ENCODE measurements at places on chromosomes 16 and 17. TPM values are rescaled to one million over a fixed set of nuclear protein-coding genes. Genes with fewer than 3 reads are reported as not detected.

GRCh38 chr16:78209951-78210661 lies 110.7 kb downstream of the WWOX start:
- peak; percentile 57 for DNase-seq

- DNase-seq, result no peak
Measured at GRCh38 chr16:69932228-69932627, 18.9 kb upstream of the CLEC18A start.

DNA sequence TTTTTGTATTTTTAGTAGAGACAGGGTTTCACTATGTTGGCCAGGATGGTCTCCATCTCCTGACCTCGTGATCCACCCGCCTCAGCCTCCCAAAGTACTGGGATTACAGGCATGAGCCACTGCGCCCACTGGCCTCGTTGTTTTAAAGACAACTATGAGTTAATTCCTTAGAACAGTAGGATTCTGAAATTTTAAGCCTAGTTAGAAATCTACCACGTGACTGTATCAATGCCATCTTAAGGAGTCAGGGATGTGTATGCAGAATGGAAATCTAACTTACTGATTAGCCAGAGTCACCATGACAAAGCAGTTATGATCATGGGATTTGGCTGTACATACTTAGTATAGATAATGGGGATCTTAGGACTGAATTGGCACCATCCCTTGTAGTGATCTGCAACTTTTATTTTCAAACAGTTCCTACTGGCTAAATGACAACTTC lies 2.8 kb downstream of the CEP20 start:
- no peak for DNase-seq

- DNase-seq, result peak; percentile 18
Measured at GRCh38 chr17:49779739-49780231, 8.7 kb upstream of the KAT7 start.

DNA sequence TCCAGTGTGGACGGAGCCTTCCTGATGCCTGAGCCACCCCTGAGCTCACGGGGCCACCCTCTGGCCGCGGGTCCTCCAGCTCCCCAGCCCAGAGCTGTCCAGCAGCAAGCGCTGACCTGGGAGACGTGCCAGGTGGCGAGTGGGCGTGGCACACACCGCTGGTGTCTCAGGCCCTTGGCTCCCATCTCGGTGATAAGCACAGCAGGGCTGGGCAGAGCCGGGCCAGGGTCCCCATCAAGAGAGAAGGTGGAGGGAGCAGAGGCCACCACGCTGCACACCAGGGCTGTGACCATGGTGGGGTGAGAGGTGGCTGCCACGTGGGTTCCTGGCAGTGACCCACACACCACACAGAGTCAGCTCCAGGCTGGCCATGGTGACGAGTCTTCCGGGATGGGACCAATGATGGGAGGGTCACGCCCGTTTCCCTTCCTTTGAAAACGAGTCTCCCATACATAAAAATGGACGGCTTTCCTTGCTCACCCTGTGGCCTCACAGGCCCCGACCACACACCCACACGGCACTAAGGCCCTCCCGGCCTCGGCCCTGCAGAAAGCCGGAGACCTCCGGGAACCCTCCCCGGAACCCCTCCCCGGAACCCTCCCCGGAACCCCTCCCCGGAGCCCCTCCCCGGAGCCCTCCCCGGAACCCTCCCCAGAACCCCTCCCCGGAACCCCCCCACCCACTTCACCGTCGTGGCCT lies 16.8 kb downstream of the UTS2R start:
- no peak for DNase-seq

DNA sequence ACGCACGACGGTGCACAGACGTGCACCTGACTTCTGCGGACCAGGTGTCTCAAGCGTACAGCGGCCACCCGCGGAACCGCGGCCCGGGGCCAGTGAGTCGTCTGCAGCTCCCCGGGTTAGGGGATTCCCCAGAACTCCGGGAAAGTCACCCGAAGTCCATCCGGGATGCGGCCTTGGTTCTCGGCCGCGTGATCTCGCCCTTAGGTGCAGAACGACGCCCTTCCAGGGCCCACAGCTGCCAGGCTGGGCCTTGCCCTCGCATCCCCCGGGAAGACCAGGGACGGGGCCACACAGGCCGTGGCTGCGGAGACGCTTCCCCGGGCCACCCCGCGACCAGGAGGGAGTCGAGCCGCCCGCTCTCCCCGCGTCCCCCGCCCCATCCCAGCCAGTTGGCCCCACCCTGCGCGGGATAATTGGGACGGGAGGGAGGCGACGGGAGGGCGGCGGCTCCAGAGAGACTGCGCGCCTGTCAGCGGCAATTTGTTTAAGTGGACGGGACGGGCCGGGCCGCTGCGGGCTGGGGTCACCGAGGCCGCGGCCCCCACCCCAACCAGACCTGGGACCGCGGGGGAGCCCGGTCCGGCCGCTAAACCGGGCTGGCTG lies 3.6 kb upstream of the TBX2 start:
- no peak for DNase-seq

- peak; percentile 99 for DNase-seq
Measured at GRCh38 chr16:68257906-68258800, 6.2 kb upstream of the SLC7A6 start.

GRCh38 chr17:70989280-70989679 lies 819.9 kb downstream of the KCNJ2 start:
- no peak for DNase-seq

- DNase-seq, result no peak
Measured at GRCh38 chr17:9356488-9356911, 219.1 kb downstream of the STX8 start.

DNA sequence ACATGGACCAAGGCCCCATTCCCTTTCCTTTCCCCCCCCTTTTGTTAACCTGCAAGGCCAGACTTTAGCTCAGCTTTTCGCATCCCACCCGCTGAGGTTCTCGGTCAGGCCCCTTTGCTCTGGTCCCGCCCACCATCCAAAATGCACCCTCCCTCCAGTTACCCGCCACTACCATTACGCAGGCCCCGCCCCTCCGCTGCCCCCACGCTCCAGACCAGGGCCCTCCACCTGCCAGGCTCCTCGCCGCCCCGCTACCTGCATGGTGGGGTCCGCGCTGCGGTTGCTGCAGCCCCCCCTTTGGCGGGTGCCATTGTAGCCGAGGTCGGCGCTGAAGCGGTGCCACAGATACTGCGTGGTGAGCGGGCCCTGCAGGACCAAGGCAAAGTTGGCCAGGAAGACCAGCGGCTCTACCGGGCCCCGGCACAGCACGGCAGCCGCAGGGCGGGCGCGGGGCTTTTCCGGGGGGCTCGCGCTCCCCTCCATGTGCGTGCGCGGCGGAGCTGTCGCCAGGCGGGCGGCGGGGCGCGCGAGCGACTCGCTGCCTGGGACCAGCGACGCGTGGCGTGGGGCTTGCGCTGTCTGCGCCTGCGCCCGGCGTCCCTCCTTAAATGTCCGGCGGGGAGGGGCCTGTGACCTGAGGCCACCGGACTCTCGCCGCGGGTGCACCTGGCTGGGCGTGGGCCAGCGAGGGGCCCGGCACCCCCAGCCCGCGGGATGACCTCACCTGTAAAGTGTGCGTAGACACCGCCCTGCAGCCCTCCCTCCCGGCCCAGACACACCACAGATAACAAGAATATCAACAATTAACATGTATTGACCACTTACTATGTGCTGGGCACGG lies at the start of gene SLC46A1:
SLC46A1 (minus strand) TSS at position 581 of the 841 bp plus-strand sequence; CDS start at position 483, 98 bp downstream.
- no peak for DNase-seq

DNA sequence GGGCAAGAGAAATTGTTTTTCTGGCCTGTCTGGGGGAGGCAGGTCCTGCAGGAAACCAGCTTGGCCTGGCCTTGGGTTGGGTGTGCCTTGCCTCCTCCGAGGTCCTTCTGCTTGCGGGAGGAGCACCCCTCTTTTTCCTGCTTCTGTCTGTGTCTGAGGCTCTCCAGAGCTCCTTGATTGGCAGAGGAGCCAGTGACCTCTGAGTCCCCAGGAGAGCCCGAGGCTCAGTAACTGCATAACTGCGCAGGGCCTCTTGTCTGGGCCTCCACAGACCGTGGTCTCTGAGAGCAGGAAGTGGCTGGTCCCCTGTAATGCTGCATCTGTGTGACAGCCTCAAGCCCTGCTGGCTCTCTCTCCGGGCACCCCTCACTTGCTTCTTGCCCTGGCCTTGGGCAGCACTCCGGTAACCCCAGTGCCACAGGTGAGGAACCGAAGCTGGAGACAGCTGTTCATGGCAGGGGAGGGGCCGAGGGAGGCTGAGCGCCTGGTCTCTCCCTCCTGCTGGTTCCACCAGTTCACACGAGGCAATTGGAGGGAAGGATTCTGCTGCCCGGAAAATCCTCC lies 1.6 kb downstream of the CAPN15 start:
- no peak for DNase-seq

GRCh38 chr17:55546991-55547664 lies 35.9 kb upstream of the SMIM36 start:
- no peak for DNase-seq

DNA sequence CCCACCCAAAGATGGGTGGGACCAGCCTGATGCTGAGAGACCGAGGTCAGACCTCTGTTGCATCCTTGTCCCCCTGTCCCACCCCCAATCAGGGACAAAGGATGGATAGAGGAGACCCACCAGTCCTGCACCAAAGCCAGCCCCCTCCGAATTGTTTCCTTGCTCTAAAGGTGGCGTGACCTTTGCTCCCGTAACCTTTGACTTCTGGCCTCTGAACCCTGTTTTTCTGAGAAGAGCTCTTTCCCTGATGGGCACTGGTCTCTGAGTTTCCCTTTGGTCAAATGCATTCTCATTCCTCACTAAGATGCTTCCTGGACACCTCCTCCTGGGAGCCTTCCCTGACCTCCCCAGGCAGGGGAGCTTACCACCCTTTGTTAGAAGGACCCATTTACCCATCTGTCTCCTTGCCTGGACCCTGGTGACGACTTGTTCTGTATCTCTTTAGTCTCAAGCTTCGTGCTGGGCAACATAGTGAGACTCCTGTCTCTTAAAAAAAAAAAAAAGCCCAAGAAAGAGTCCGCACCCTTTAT lies 5.3 kb upstream of the NEUROD2 start:
- no peak for DNase-seq

- no peak for DNase-seq
Measured at GRCh38 chr17:11554042-11554441, 44.2 kb upstream of the DNAH9 start.

GRCh38 chr16:64450177-64450576 lies 671.7 kb downstream of the CDH11 start:
- DNase-seq, result no peak

DNA sequence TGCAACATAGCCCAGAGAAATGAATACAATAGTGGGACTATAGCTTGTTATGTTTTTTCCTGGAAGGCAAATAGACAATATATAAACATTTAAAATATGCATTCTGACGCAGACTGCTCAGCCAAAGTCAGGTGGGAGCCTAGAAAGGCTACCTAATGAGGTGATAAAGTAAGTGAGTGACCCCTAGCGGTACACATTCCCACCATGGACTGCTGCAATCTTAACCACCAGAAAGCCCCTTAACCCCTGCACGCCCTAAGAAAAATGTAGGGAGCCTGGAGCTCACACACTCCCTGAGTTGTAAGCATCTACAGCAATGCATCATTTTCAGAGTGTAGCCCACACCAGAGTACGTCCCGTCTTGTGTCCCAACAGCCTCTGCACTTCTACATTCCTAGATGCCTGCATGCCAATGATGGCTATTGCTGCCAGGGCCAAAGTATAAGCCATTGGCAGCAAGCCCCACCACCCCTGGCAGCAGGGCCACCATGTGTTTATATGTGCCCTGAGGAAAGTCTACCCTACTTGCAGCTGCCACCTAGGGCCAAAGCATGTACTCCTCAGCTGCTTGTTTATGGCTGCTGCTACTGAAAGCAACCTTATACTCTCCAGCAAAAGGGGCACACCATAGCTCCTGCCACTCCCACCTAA lies 127.6 kb downstream of the KIF2B start:
- no peak for DNase-seq

DNA sequence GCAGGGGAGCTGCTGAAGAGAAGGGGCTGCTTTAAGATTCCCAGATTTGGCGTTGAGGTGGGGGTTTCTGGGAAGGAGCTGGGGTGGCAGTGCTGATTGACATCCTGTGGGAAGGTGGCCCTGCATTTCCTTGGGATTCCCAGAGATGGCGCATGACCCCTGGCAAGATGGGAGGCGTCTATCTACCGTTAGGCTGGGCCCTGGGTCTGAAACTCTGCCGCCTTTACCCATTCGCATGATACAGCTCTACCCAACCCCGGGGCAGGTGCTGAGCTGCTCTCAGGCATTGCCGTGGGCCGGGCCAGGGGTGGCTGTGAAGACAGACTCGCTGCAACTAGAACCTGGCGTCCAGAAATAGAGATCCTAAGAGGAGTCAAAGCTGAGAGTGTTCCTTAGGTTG lies 9.9 kb upstream of the MVD start:
- no peak for DNase-seq

DNA sequence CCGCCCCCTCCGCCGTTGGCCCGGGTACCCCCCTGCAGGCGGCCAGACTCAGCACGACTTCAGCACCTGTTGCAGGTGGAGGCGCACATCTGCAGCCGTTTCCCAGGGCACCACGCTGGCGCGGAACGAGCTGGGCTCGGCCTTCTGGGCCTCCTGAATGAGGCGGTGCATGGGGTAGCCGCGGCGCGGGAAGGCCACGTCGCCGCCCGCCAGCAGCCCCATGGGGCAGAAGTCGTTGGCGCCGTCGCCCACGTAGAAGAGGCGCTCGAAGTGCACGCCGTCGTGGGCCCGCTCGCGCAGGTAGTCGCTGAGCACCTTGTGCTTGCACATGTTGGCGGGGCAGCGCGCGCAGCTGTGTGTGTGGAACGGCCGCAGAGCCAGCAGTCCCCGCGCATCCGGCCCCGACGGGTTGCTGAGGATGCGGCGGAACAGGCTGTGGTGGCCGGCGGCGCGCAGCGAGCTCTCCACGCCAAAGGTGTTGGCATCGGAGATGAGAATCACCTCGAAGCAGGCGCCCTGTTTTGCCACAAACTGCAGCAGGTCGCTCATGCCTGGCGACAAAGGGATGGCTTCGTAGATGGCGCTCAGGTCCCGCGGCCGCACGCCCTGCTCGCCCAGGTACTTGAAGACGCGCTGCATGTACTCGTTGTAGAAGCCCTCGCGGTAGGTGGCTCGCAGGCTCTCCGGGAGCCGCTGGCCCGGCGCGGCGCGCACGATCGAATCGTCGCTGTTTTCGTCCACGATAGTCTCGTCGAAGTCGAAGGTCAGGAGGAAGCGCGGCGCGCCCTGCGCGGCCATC lies 6.2 kb downstream of the PHOSPHO1 start:
- DNase-seq, result no peak

DNA sequence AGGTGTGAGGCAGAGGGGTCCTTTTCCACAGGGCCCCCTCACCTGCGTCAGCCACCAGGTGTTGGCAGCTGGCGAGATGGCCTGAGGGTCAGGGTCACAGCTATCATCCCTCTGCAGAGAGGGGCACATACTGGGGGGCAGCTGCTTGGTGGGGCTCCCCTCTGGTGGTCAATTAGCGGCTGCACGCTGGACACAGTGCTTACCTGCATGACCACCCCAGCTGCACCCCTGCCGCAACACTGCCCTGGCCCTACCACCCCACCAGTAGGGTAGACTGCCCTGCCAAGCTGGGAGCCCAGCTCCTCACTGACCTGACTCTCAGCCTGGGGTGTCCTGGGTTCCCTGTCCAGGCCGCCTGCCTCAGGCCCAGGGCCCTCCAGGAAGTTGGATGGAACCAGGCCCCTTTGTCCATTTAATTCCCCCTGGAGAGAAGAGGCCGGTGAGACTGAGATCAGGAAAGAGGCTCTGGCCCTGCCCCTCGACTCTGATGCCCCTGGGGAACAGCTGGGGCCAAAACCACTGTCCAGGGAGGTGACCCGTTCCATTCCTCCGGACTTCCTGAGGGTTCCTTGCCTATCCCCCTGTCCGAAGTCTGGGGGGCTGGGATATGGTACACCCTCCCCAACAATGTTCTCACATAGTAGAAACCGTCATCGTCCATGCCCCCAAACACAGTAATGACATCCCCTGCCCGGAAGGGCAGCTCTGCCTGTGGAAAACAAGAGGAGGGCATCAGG lies 23.7 kb downstream of the TSPOAP1 start:
- no peak for DNase-seq

Gene ANKFN1
- not detected for total RNA-seq

Gene EME1
- total RNA-seq, result 2.7 TPM

Gene SLC2A4
- 0.38 TPM for total RNA-seq

Gene KRTAP9-2
- total RNA-seq, result not detected

Gene CCL18
- total RNA-seq, result not detected

Gene ANKRD40CL
- total RNA-seq, result not detected
